Vein endothelial cell (primary cell): ENCODE measurements at places on chromosomes 4 and X. TPM values are rescaled to one million over a fixed set of nuclear protein-coding genes. Genes with fewer than 3 reads are reported as not detected.

Gene GAB1
- total RNA-seq = 39.2 and 57.4 TPM in 2 replicates

Gene LPAR4
- total RNA-seq = not detected in 2 replicates

Gene XK
- total RNA-seq = under 0.01 and 0.10 TPM in 2 replicates

Gene AGTR2
- total RNA-seq = not detected in 2 replicates

Gene WAS
- 0.33 TPM in 1 of 2 replicates, not detected in the other for total RNA-seq

Gene SERTM2
- not detected in 2 replicates for total RNA-seq

Gene LDB2
- 115 and 178 TPM in 2 replicates for total RNA-seq

Gene ADH1A
- not detected in 2 replicates for total RNA-seq

Gene CSN1S1
- not detected in 2 replicates for total RNA-seq

Gene LEF1
- 0.67 and 2.0 TPM in 2 replicates for total RNA-seq

Gene NUDT11
- 0.33 and 2.4 TPM in 2 replicates for total RNA-seq

Gene L1CAM
- under 0.01 and 0.19 TPM in 2 replicates for total RNA-seq

Gene PLP2
- 44.4 and 45.8 TPM in 2 replicates for total RNA-seq

Gene NDNF
- total RNA-seq = not detected in 2 replicates

Gene FRYL
- total RNA-seq = 102 and 123 TPM in 2 replicates

Gene SMIM31
- total RNA-seq = not detected in 2 replicates

Gene TASL
- not detected in 2 replicates for total RNA-seq

Gene XAGE5
- not detected in 2 replicates for total RNA-seq

Gene DIPK2B
- total RNA-seq = 104 and 141 TPM in 2 replicates

Gene COL4A6
- 0.65 and 1.9 TPM in 2 replicates for total RNA-seq

Gene TEC
- total RNA-seq = 0.65 and 1.1 TPM in 2 replicates

Gene ALB
- not detected in 2 replicates for total RNA-seq

Gene SLC10A3
- total RNA-seq = 29.9 and 33.6 TPM in 2 replicates

Gene SMPX
- total RNA-seq = not detected in 2 replicates

Gene TBX22
- total RNA-seq = not detected in 2 replicates

Gene GPC3
- total RNA-seq = not detected in 2 replicates

Gene PYURF
- 63.0 and 82.0 TPM in 2 replicates for total RNA-seq

Gene SHROOM2
- total RNA-seq = 15.5 and 17.0 TPM in 2 replicates

Gene NR0B1
- total RNA-seq = not detected in 2 replicates

Gene AADAT
- 0.86 and 1.6 TPM in 2 replicates for total RNA-seq

Gene TMEM144
- total RNA-seq = 4.9 and 8.3 TPM in 2 replicates

Gene PGAM4
- total RNA-seq = not detected in 2 replicates

Gene TRIM61
- not detected in 2 replicates for total RNA-seq
